NCI-H446 treated with DMSO at 0.1 percent for 48 hours (cell line): ENCODE measurements at places on chromosomes 2 and 18.

DNA sequence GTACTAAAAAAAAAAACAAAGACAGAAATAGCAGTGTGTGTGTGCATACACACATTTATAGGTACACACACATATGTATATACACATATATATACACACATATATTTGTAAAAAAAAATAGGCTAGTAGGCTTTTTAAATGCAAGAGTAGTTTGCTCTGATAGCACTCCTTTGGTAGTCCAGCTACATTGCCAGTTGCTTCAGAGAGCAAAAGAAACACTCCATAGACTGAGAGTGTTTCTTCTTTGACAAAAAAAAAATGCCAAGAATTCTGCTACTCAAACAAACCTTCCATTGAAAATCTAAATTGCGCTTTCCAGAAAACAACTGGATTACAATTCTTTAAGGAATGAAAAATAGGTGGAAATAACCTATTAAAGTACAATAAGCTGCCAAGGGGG is 365.9 kb upstream of the GALNT5 start:
- DNase-seq: no peak

DNA sequence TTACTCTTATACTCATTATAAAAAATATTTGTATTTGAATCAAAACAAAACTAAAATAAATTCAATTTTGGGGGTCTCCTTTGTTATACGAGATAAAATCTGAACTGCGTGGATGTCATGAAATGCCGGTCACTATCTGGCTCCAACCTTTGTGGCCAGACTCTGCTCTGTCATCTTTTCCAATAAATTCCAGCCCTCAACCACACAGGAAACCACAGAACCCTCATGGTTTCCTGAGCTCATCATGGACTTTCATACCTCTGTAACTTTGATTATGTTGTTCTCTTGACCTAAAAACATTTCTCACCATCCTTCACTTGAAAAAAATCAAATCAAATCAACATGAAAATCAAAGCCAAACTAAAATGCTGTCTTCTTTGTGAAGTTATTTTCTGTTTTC is 724.7 kb downstream of the METTL4 start:
- no peak for DNase-seq

- no peak for DNase-seq
Observed at GRCh38 chr2:113978524-113979190, 88.8 kb downstream of the ACTR3 start.

GRCh38 chr18:56652802-56653201 is 1.6 kb downstream of the WDR7 start:
- DNase-seq: no peak

DNA sequence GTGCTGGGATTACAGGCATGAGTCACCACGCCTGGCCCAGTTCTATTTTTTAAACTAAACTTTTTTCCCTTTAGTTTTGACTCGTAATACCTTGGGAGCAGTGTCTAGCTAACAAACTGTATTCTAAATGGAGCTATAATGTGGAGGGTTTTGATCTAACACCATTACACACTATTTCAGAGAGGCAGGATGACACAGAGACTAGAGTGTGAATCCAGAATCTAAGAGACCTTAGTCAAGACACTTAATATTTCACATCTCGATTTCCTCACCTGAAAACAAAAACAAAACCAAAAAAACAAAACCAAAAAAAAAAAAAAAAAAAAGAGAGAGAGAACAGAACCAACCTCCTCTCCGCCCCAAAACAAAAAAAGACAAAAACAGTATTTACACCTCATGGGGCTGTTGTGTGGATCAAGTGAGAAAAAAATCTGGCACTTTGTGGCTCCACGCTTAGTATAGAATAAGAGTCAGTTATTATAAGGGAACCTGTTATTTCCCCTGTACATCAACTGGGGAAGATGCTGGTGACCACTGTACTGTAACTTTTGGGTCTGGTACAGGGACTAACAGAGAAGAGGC is 31.3 kb downstream of the DARS1 start:
- DNase-seq: no peak

GRCh38 chr2:173869244-173870229 is 95.6 kb downstream of the SP3 start:
- DNase-seq: no peak

DNA sequence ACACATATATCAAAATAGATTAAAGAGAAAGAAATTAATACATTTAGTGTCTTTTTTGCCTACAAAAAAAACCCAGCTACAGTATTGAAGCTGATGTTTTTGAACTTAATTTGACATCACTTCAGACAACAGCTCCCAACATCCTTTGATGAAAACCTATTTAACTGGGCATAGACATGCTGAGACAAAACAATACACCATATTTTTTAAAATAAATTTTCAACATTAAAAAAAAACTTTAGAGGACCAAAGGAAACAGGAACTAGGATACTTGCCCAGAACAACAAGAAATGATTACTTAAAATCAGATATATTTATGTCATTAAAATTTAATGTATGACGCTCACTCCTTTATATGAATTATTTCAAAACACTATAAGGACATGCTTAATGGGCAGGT is 178.1 kb downstream of the MREG start:
- DNase-seq: no peak

DNA sequence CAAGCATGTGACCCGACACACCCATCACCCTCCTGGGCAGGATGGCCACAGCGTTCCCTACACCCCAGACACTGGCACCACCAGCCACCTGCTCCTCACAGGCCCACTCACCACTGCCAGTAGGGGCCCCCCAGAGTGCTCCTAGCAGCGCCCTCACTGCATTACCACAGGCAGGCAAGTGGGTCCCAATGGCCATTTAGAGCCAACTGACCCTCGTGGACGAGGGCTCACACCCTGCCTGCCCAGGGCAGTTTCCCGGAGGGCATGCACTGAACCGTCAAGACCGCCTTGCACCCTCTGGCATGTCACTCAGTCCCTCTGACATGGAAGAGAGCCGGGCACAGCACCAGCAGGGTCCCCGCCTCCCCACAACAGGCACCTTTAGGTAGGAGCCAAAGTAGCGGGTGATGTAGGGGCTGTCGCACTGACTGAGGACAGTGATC is 7.3 kb downstream of the STK25 start:
- no peak for DNase-seq

GRCh38 chr2:99445065-99445464 is 44.8 kb downstream of the REV1 start:
- DNase-seq: no peak

GRCh38 chr2:26959331-26959730 is 11.1 kb upstream of the MAPRE3 start:
- DNase-seq: no peak

- DNase-seq: no peak
Observed at GRCh38 chr2:192197357-192197756, 2.6 kb upstream of the TMEFF2 start.

GRCh38 chr2:139296672-139297209 is 516.6 kb upstream of the NXPH2 start:
- no peak for DNase-seq

- DNase-seq: no peak
Observed at GRCh38 chr18:35005963-35006577, 35.1 kb upstream of the MAPRE2 start.

DNA sequence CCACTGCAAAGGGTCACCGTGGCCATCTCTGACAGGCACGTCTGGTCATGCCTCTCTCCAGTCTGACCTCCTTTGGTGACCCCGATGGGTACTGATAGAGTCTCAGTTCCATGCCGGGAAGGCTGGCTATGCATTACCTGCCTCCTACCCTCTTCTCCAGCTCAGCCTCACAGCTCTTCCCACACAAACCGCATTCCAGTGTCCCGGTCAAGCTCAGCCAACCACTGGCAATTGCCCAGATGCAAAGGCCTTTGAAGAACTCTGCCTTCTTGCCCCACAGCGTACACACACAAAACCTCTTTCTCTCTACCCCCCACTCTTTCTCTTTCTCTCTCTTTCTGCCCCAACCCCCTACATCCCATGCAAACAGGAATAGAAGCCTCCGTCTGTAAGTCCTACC is 37.6 kb downstream of the TMEM163 start:
- no peak for DNase-seq

DNA sequence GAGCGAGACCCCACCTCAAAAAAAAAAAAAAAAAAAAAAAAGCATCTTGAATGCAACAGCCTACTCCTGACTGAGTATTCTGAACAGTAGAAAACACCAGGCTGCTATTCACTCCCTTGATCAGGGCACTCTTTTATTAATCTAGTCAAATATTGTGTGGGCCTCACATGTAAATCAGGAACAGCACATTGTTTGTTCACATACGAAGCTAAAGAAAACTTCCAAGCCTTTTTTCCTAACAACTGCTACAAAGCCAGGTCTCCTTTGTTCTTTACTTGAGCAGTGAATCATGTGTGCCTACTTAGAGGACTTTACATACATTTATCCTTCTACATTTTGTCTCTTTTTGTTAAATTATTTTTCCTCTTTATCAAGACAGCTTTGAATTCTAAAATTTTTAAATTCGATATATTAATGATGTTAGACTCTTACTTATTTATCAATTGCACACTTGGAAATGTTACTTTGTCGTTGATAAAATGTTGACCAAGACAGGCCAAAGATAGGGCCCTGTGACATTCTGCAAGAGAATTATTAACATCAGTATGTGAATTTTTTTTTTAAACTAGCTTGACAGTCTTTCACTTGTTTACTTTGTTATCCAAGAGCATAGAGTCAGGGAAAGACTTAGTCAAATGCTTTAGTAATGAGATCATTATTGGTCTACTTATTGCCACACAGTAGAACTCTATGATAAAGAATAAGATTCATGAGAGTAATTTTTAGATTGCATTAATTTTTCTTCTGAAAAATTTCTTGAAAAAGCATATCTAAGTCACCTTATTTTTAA is 13.2 kb downstream of the SPATS2L start:
- no peak for DNase-seq

DNA sequence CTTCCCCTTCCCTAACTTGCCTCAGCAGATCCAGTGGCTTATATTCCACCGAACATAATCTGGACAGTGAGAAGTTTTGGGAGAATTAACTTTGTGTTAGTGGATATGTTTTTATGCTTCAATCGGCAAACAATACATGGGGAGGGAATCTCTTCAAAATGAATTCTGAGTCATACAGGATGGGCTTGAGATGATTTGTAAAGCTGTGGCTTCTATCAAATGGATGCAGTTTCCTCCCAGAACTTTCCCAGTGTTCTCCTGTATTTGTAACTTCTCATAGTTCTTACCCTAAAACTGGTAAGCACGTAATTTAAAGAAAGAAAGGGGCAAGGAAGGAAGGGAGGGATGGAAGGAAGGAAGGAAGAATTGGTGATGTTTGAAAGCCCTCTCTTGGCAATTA is 36.8 kb downstream of the PDCL3 start:
- DNase-seq: no peak

DNA sequence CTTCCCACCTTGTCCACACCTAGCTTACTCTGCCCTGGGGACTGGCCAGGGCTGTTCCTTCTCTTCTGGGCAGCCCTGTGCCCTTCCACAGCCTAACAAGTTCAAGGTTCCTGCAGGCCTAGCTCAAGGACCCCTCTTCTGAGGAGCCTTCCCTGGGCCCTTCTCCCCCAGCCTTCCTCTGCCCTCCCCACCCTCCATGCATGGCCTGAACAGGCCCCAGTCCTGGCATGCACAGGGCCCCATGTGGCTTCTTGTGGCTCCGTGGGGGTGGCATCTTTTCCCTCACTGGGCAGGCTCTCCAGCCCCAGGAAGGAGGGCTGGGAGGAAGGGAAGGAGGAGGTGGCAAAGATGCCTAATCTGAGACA is 162.9 kb downstream of the CELF4 start:
- no peak for DNase-seq

- peak; percentile 85 for DNase-seq
Observed at GRCh38 chr2:223418131-223418530, 184.0 kb downstream of the SCG2 start.

DNA sequence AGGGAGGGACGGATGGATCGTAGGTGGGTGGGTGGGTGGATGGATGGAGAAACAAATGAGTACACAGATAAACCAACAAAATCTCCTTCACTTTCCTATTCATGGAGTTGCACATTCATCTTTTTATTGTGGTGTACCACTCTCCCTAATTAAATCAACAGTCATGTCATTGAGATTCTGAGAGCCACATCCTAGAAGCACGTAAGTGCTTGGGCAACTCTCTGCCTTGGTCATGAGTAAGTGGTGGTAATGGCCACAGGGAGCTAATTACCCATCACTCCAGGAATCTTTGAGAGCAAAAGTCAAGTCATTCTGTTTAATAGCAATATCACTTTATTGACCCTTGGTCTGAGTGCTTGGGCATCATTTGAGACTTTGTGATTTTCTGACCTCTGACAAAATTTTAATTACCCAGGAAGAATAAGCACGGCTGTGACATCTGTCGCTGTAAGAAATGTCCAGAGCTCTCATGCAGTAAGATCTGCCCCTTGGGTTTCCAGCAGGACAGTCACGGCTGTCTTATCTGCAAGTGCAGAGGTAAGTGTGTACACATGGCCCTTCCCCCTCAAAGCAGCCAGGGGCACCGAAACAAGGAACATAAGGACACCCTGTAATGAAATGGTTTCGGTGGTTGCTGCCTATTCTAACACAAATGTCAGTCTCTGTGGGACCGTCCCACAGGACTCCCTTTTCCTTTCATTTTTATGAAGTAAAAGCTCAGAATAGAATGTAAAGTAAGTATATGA is 85.9 kb downstream of the FEZ2 start:
- DNase-seq: no peak

DNA sequence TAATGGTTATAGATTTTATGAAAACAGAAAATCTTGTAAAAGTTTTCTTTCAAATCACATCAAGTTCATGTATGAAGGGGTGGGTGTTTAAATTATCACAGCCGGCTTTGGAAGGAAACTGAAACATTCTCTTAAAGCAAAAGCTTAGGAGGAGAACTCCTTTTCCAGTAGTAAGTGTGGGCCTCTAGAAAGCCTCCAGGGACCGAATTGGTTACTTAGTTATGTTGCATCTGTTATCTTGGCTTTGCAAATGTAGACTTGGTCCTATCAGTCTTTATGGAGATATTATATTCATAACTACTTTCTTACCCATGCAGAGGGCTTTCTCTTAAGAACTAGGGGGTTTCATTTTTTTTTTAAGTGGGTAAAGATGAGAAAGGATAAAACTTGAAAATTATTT is 7.4 kb downstream of the NAB1 start:
- no peak for DNase-seq

DNA sequence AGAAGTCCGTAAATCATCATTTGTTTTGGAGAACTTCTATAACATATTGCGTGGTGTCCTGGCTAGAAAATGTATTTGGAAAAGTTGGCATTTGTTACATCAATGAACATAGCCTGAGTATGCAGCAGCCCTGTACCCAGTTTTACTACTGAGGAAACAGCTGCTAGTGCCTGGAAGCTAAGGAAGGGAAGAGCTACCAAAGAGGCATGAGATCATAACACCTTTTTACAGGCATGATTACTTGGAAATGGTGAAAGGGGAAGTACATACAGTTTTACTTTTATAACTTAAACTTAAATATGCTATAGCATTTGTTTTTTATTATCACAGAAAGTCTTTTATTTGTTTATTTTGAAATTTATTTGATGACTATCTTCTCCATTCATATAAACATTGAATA is 128.4 kb upstream of the MC4R start:
- no peak for DNase-seq

DNA sequence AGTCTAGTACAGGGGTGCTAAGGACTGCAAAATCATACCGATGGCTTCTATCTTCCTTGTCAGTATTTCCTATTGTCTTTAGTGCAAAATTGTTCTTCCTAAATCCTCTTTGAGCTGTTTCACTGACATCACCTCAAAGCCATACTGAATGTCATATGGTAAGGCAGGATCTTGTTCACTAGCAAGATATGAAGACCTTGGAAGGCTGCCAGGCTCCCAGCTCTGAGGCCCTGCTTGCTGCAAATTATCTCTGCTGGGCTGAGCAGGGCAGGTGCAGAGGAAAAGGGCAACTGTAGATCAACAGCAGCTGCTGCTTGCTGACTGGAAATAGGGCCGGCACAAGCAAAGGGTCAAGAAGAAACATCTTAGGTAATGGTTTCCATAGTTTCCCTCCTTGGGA is 58.2 kb downstream of the PMAIP1 start:
- peak; percentile 47 for DNase-seq

GRCh38 chr18:53790786-53791185 is 433.7 kb downstream of the MBD2 start:
- peak; percentile 78 for DNase-seq
